Nephron progenitor cell (in vitro differentiated cells): ENCODE measurements at places on chromosomes 2 and 18.

- DNase-seq: peak; percentile 18
These were observed 112.0 kb upstream of the TEKT4 start for GRCh38 chr2:94759211-94759610.

- DNase-seq: peak; percentile 76
These were observed 34.2 kb upstream of the EN1 start for GRCh38 chr2:118881490-118882129.

GRCh38 chr2:28702415-28702861 is 49.2 kb upstream of the PPP1CB start:
- no peak for DNase-seq

GRCh38 chr2:128261245-128262128 is 57.2 kb downstream of the HS6ST1 start:
- no peak for DNase-seq

GRCh38 chr2:30078521-30078920 is 68.3 kb upstream of the YPEL5 start:
- no peak for DNase-seq

- DNase-seq: no peak
These were observed 700.0 kb upstream of the NXPH2 start for GRCh38 chr2:139480161-139480650.

DNA sequence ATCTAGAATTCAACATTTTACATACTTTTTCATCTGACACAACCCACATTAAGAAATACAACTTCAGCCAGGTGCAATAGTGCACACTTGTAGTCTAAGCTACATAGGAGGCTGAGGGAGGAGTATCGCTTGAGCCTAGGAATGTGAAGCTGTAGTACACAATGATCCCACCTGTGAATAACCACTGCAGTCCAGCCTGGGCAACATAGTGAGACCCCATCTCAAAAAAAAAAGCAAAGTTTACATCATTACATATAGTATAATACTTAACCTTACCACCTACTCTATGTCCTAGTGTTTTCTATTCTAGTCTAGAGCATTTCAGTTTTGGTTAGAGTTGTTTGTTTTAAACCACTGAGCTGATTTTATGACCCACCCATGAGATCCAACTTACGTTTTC is 86.5 kb upstream of the FAM117B start:
- DNase-seq: no peak

DNA sequence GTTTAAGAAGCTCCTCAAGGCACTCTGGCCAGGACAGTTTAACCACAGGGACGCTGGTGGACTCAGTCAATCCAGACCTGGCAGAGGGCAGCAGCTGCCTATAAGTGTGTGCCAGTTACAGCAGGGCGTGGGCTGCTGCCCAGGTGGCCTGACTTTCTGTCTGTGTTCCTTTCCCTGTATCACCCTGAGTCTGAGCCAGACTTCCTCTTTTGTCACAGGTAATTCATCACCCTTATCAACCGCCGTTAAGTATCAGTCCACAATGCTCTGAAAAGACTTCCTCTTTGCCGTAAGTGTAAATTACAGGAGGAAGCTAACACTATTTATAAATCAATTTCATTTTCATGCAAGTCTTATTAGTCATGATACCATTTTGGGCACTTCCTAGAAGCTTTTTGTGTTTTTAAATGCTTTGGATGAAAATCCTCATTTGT is 7.0 kb downstream of the LPIN1 start:
- no peak for DNase-seq

DNA sequence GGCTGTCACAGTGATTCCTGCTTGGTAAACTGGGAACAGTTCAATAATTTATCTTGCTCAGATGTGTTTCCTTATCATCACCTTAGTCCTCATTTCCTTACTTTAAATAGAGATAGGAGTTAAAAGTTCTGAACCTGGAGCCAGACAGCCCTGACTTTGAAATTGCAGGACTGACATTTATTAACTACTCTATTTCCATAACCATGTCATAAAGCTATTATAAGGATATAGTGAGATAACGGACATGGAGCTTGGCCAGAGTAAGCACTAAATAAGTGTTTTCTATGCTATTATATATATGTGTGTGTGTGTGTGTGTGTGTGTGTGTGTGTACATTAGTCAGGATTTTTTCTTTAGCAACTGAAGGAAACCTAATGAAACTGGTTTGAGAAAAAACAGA is 13.1 kb downstream of the NT5DC4 start:
- no peak for DNase-seq

DNA sequence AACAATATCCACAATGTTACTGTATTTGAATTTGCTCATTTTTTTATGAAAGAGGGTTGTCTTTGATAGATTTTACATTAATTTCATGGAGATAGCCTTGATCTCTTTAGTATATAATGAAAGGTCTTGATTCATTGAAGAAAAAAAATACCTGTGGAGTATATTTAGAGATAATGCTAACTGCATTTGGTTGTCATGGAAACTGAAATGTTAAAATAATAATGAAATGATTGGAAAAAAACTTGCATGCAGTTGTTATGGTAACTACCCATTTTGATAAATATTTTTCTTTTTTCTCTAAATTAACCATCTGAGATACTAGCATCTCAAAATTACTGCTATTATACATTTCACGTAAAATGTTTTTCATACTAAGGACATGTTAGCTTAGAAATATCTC is 712.7 kb upstream of the FAM98A start:
- DNase-seq: no peak

GRCh38 chr2:23867449-23867848 is 59.5 kb downstream of the ATAD2B start:
- DNase-seq: no peak

GRCh38 chr2:173673640-173674039 is 291.5 kb downstream of the SP3 start:
- no peak for DNase-seq

DNA sequence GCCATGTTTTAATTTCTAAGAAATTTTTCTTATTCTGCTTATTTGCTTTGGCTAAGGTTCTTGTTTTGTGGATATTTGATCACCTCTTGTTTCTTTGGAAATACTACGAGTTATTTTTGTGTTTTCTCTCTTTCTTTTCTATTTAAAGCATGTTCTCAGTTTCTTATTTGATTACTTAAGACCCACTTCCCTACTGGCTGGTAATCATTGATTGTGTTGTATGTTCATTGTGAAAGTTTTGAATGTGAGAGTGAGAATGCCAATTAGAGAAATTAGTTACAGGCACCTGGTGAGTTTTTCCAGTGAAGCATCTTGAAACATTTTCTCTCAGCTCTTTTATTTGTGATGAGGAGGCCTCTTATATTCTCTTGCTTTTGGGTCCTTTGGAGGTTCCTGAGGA is 226.7 kb upstream of the MC4R start:
- no peak for DNase-seq

DNA sequence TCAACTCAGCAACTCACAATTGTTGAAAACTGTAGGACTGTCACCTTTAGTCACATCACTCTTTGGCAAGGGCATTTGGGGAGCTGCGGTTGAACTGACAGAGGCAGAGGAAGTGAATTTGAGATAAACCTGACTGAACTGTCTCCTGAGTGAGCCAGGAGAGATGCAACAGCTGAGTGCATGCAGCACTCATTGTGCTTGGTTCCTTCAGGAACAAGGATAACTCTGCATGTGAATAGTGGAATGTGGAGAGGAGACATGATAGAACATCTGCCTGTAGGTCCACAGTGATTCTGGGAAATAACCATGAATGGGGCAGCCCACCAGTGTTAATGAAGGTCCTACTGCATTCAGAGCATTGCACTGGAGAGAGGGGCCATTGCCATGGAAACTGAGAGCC is 494.7 kb downstream of the STK39 start:
- DNase-seq: no peak

DNA sequence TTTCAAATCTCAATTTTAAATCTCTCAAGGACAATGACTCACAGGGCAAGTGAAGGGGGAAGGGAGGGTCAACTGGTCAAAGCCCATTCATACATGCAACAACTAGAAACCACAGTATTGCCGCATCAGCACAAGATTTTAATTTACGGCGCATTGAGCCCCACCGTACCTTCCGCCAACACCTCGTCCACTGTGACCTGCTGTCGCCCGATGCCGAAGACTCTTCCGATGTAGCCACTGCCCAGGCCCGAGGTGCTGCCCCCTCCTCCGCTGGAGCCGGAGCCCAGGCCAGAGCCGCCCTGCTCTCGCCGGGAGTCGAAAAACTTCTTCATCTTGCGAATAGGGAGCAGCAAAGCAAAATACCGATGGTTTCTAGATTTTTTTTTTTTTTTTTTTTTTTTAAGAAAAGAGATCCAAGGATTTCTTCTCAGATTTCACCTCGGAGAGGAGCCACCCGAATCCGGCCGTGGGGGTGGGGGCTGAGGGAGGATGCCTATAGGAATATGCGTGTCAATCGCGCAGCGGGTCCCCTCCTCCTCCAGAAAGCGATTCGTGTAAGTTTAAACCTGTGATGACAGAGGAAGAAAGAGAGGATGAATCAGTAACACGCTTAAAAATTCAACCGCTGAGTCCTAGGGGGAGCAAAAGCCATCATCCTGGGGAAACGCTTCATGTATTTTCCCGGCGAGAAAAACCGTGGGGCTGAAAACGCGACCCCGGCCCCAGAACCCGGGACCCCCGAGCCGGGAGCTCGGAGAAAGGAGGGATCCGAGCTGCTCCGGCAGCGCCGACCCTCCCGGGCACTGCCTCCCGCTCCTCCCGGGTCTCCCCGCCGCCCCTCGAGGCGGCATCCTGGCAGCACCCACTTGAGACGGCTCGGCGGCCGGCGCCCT is 584 bp downstream of the AAK1 start:
- peak; percentile 67 for DNase-seq

DNA sequence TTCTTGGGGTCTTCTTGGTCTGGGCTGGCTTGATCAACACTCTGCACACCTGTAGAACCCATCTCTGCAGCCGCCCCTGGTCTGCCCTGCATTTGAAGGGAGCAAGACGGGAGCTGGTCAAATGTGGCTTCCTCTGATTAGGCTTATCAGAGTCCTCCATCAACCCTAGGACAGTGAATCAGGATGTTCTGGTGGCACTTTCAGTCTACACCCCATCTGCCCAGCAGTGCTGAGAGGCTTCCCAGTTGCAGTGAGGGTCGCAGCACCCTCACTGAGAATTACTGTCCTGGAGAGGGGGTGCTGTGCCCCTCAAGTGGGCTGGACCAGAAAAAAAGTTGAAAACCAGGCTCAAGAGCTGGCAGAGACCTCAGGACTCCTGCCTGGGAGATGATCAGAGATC is 152.9 kb downstream of the DYSF start:
- DNase-seq: no peak

- DNase-seq: peak; percentile 25
These were observed 155.8 kb downstream of the TDRD15 start for GRCh38 chr2:21279525-21279924.

DNA sequence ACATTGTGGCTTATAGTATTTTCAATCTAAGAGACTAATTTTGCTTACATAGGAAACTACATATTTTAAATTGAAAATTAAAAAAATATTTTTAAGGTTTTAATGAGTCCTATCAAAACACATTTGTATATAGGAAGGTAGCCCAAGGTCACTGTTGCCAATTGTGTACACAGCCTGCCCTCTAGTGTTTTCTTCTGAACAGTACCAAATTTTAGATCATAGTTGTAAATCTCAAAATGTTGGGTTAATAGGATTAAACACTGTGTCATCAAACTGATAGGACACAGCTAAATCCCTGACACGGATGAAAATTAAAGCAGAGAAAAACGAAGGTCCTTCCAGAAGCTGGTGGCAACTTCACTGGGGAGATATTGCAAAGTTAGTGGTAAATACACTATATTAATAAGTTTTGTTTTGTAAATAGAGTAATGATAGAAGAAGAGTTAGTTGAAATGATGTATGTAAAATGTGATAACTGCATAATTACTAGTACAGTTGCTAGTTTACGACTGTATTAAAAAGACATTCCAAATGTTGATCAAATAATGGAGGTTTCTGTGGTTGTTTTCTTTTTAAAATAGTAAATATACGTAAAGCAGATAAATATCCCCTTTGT is 19.7 kb downstream of the CLUL1 start:
- no peak for DNase-seq

DNA sequence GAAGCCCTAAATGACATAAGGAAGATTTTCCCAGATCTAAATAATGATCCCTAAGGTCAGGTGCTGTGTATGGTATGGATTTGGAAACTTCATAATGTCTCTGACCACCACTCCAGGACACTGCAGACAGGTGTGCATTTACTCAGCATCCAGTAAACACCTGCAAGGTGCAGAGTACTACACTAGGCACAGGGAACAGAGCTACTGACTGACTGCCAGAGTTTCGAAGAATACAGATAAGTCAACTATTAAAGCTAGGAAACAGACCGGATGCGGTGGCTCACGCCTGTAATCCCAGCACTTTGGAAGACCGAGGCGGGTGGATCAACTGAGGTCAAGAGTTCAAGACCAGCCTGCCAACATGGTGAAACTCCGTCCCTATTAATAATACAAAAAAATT is 65.0 kb downstream of the ATP8B1 start:
- no peak for DNase-seq

- peak; percentile 65 for DNase-seq
These were observed 318.7 kb upstream of the NCKAP5 start for GRCh38 chr2:133886735-133887675.

DNA sequence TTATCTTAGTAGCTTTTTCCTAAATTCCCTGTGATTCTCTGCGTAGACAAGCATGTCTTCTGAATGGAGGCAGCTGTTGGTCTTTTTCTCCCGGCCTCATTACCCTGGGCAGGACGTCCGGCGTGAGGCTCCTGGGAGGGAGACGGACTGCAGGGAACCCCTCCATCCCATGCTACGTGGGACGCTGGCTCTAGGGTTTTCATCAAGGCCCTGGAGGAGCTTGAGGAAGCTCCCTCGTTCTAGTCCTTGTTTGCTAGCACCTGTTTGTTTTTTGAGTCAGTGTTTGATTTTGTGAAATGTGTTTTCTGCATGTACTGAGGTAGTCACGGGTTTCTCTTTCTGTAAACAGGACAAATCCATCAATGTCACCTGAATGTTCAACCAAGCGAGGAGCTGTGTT is 99.3 kb upstream of the TMEM18 start:
- DNase-seq: no peak

DNA sequence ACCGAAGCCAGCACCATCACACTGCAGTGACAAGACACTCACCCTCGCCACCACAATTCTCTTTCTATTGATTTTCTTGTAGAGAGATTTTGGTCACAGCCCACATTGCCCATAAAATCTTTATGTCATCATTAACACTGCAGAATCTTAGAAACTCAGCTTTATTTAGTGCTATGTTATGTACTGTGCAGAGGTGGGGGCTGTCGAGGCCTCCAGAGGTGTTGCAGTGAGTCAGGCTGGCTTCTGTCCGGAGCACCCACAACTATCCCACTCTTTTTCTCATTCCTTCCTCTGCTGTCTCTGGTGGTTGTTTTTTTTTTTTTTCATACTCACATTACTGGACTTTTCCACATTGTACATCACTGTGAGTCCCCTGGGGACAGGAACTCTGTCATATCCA is 677.4 kb upstream of the HS6ST1 start:
- no peak for DNase-seq

DNA sequence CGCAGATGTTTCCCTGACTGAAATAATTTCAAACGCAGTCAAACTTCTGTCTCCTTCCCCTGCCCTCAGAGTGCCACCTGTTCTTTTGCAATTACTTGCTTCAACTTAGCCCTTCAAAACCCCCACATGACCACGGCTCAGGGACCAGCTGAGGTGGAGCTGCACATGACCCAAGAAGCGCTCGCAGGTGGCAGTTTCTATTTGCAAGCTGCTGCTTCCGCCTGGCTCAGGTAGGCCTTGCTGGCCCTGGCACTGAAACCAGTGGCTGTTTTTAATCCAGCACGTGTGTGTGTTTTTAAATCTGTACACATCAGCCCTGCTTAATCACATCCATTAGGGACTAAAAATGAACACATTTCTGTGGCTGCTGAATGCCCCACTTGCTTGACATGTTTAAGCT is 95.3 kb downstream of the CCDC93 start:
- DNase-seq: no peak

- no peak for DNase-seq
These were observed 266.5 kb downstream of the NEDD4L start for GRCh38 chr18:58310517-58310916.

- DNase-seq: no peak
These were observed 55.2 kb upstream of the CAB39 start for GRCh38 chr2:230657462-230657861.
